ENCODE measurements at places on chromosomes 1 and 21.

GRCh38 chr1:228043281-228043848 is 36.6 kb downstream of the WNT3A start:
- DNase-seq: no peak

GRCh38 chr1:37858931-37859506 is 373 bp downstream of the MTF1 start:
- DNase-seq: peak; percentile 13

DNA sequence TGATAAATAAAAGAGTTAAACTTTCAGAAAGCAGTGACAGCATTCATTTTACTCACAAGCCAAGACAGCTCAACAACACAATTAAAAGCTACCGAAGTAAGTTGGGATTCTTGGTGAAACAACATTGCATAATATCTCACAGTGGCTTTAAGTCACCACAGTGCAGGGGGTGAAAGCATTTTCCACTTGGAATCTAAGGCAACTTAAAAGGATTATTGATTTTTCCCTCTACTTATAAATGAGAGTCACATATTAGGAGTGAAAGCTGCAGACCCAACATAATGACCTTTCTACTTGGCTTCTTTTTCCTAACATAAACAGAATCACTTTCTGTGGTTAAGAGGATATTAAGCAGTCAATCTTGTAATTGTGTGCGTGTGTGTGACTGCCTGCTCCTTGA is 536.6 kb upstream of the CXADR start:
- DNase-seq: no peak

- DNase-seq: no peak
Measured at GRCh38 chr1:6447818-6448748, 17.9 kb downstream of the TNFRSF25 start.

GRCh38 chr1:234398849-234399381 is 25.7 kb downstream of the COA6 start:
- no peak for DNase-seq

DNA sequence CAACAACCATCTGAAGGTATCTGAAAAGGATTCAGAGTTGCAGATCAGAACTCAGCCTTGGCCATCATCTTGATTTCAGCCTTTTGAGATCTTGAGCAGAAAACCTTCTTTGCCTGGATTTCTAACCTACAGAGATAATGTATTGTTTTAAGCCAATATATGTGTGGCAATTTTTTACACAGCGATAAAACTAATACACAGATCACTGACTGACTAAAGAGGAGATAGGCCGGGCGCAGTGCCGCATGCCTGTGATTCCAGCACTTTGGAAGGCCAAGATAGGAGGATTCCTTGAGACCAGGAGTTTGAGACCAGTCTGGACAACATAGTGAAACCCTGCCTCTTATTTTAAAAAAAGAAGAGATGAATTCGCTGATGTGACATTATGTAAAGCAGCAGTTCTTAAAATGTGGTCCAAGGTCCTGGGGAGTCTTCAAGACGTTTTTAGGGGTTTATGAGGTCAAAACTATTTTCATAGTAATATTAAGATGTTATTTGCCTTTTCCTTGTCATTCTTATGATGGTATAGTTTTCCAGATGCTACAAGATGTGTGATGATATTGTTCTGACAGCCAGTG is 50.1 kb upstream of the CNN3 start:
- no peak for DNase-seq

DNA sequence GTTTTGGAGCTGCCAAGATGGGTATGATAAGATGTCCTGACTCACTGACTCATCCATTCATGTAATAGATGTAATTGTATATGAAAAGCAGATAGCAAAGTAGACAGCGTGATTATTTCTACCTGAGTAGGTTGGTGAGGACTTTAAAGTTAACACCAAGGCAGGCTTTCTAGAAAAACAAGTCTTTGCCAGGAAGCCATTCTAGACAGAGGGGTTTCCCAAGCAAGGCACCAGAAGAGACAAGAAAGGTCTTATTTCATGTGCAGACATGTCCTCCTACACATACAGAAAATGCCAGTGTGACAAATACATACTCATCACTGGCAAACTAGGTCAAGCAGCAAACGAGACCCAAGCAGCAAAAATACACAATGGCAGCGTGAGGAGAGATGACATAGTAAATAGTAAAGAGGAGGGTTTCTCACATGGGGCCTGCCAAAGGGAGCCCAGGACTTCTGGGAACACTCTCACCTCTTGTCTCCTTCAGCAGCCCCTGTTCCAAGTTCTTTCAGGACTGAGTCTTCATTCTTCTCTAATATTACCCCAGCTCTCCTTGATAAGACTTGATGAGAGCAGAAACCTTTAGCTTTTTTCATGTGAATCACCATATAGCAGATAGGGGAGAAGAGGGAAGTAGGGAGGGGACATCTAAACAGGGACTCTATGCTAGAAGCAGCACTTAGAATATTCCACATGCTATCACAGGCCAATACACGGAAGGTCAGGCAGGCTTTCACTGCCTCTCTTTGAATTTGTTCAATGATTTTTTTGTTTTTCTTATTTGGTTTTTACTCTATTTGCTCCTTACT is 114.6 kb upstream of the ATP1B1 start:
- DNase-seq: no peak

DNA sequence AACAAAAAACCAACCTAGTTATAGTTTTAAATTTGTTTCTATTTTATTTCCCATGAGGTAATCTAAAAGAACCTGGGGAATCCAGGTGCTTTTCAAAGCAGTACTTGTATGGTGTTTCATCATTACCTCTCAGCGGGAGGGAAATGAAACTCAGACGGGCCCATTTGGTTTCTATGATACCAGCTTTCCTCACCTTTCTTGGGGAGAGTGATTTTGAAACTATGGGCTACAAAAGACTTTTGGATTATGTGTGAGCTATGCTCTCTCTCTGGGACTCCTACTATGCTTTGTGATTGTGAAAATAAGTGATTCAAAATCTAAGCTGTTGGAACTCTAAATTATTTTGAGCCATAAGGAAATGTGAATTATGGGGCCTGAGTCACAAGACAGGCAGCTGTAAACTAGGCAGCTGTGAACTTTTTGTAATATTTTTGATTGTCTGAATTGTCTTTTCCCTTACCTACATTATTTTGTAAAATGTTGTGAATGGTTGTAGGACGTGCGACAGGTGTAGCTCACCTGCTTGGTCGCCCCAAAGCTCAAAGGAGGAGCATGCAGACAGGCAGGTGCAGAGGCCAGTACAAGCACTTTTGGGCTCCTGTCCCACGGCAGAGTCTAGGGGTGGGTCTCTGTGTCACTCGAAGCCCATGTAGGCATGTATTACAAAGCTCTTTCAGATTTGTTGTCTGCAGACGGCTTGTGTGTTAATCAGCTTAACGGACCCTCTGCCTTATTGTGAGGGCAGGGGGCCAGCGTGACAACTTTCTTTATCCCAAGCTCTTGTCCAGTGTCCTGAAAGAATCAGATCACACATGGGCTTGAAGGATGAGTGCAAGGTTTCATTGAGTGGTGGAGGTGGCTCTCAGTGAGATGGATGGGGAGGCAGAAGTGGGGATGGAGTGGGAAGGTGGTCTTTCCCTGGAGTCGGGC is 64.8 kb upstream of the BACH1 start:
- peak; percentile 32 for DNase-seq

- no peak for DNase-seq
Measured at GRCh38 chr1:207763091-207763490, 11.2 kb downstream of the CD46 start.

GRCh38 chr21:26834181-26834905 is 10.9 kb downstream of the ADAMTS1 start:
- no peak for DNase-seq

GRCh38 chr1:9910076-9910422 is at the start of gene CTNNBIP1:
Gene CTNNBIP1 (minus strand): TSS chr1:9910269. CDS start chr1:9872064, 38,205 bp downstream.
- DNase-seq: no peak

DNA sequence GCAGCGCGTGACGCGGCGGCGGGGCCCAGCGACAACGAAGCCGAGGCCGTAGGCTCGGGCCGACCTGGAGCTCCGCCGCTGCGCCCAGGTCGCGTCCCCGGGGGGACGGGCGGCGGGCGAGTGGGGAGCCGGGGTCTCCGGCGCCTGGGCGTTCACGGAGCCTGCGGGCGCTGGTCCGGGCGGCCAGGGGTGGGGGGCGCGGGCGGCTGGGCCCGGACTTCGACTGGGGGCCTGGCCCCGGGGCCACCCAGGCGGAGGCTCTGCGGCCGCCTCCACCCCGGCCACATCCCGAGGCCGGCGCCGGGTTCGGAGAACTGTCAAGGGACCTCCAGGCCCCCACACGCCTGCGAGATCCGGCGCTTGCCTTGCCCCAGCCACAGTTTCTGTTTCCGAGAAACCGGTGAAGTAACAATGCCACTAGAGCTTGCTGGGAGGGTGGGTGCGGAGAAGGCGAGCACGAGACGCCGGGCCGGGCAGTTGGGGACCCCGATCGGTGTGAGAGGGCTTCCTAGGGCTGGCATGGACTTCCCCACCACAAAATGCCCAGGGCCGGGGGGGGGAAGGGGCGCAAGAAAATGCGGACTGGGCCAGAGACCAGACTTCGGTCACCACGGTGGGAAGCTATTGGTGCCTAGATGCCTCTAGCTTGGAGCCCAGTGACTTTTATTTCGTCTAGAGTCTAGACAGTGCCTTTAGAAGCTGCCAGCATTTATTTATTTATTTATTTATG is 501 bp downstream of the FBXO6 start:
- no peak for DNase-seq

- DNase-seq: peak; percentile 55
Measured at GRCh38 chr1:28104866-28105467, 16.6 kb upstream of the EYA3 start.

- peak; percentile 55 for DNase-seq
Measured at GRCh38 chr1:191707288-191707687, 451.0 kb upstream of the RGS18 start.

DNA sequence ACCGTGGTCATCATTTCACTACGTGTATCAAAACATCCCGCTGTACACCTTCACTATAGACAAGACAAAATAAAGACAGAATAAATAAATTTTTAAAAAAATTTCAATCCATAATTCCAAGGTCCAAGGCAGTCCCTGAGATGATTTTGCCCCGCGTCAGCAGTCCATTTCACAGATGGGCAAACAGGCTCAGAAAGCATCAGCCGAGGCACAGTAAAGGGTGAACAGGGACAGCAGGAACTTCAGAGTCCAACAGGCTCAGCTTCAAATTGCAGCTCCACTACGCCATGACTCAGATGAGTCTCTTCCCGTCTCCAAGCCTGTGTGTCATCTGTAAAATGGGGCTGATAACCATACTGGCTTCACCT is 15.0 kb downstream of the MATN1 start:
- no peak for DNase-seq

DNA sequence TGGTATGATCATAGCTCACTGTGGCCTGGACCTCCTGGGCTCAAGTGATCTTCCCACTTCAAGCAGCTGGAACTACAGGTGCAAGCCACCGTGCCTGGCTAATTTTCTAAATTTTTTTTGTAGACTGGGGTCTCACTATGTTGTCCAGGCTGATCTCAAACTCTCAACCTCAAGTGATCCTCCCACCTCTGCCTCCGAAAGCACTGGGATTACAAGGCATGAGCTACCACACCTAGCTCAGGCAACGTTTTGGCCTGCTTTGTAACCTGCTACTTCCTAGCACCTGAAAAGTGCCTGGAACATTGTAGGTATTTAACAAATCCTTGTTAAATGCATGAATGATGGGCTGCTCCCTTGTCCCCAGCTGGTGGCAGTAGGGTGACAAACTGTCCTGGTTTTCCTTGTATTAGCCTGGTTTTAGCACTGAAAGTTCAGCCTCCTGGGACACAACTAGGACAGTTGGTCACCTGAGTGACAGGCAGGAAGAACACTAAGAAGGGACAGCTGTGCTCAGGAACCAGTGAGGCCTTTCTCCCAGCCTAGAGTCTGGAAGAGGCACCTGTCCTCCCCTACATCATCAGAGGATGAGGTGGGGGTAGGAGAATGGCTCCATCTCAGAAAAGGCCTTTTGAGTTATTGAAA is 88.5 kb upstream of the CD34 start:
- no peak for DNase-seq

- DNase-seq: peak; percentile 99
Measured at GRCh38 chr1:25695090-25695770, 78.6 kb downstream of the MAN1C1 start.

GRCh38 chr1:30588311-30589073 is 134.9 kb downstream of the MATN1 start:
- no peak for DNase-seq

- peak; percentile 92 for DNase-seq
Measured at GRCh38 chr1:114282751-114283403, 129.2 kb upstream of the SYT6 start.

DNA sequence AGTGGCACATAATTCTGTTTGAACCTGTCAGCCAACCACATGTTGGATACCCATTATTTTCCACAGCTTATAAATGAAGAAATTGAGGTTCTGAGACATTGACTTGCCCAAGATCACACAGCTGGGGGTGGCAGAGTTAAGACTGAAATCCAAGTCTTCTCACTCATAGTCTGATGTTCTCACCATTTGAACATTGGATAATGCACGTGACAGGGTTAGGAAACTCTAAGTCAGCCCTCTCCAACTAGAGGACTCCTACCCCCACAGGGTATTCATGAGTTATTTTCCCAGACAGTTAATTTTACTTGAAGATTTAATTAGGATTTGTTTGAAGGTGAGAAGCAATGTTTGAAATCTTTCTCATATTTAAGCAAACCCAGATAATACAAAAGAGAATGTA is 38.1 kb upstream of the C1orf105 start:
- DNase-seq: peak; percentile 29

DNA sequence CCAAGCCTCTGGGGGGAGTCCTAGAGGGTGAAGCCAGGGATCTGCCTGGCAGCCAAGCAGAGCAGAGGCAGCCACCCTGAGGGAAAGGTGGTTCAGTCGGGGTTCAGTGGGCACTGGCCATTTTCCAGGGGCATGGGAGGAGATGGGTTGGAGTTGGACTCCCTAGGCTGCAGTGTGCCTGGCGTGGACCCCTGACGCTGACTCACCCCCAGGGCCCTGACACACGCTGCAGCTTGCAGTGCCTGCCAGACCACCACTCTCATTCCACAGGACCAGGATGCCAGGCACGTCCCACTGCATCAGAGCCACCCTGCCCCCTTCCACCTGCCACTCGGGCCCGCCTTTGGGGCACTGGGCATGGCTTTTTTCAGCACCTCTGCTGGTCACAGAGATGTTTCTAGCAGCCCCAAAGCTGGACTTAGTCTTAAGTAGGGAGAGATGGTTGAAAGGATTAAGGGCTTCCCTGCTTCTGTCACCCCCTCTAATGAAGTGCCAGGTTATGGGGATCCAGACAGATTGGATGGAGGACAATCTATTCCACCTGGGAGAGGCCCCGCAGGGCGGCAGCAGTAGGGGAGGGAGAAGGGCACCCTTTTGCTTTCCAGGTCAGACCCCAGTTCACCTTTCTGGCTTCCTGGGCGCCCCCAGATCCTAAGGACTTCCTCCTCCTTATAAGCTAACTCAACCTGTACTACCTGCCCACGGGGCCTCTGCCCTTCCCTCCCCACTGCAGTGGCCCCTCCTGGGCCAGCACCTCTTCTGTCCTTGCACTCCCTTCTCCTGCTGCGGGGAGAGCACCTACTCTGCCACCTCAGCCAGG is 1.6 kb downstream of the SYT2 start:
- no peak for DNase-seq

- DNase-seq: no peak
Measured at GRCh38 chr1:31923901-31924535, 14.2 kb downstream of the PTP4A2 start.

DNA sequence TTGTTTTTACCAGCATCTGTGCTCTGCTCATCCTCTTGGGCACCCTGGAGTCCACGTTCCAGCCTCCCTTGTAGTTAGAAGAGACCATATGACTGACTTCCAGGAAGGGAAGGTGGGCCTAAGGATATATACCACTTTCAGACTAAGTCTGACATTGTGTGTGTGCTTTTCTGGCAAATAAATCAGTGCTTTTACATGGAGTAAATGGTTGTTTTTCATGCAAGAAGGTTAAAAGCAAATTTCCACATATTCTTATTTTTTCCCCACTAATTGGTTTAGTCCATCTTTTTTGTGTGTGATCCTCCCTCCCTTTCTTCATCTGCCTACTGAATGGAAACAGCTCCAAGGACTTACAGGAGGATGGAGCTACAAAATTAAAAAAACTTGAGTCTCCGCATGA is 119.8 kb downstream of the TBX15 start:
- no peak for DNase-seq

Measured in fibroblast of upper back skin (primary cell).